ENCODE measurements at places on chromosomes 1 and 21. TPM values are rescaled to one million over a fixed set of nuclear protein-coding genes. Genes with fewer than 3 reads are reported as not detected.

- DNase-seq = no peak
These were observed 721.9 kb upstream of the ADAMTS5 start for GRCh38 chr21:27688773-27689172.

DNA sequence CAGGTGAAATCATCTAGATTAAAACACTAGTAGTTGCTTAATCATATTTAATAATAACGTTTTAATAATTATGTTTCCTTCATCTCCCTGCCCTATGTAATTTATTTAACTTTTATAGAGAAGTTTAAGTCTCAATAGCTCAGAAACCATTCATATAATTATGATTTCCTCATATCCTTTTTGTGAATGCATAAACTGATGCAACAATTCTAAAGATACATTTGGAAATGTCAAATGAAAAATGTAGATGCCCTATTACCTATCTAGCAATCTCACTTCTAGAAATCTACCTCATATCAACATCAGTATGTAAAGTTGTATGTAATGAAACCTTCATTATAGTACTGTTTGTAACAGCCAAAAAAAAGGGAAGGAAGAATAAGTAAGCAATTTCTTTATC is 10.5 kb downstream of the DRAM2 start:
- DNase-seq = no peak

DNA sequence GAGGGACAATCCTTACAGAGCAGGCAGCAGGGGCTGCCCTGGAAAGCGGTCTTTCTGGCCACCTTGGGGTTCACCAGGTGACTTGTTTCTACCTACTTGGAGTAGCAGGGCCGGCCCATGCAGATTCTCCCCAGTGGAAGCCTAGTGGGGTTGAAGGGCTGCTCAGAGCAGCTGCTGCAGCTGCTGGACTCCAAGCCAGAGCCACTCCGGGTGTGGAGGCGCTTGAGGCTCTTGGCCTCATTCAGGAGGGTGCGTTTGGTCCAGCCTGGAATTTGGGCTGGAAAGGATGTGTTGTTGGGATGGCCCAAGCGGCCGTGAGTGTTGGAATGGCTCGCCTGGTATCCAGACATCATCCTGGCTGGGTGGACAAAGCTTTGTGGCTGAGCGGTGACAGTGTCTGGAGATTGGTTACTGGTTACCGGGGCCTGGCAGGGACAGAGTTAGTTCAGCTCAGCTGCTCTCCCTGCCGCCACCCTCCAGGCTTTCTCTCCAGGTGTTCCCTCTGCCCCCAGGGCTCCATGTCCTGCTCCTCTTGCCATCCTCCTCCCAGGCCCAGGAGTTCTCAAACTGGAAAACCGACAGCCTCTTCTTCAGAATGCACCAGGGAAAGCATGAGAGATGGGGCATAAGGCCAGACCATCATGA is 14.2 kb upstream of the HSPG2 start:
- DNase-seq = no peak

DNA sequence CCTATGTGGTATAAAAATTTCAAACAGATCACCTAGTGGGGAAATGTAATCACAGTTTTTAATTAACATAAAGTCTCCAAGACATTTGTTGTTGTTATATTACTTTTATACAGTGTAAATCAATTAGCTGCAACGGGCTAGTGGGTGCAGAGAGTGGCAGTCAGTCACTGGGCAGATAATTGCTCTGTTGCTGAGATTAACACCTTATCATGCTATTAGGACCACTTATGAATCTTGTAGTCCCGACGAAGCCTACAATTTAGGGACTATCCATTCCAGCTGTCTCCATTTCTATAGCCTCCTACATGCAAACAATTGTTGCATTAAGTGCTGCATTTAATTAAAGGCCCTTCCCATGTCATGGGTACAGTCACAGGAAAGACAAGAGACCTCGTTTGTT is 158.9 kb upstream of the PROX1 start:
- no peak for DNase-seq

GRCh38 chr1:26811708-26812107 is 14.8 kb upstream of the ZDHHC18 start:
- DNase-seq = no peak

GRCh38 chr1:99675994-99676393 is 30.1 kb downstream of the PALMD start:
- no peak for DNase-seq

DNA sequence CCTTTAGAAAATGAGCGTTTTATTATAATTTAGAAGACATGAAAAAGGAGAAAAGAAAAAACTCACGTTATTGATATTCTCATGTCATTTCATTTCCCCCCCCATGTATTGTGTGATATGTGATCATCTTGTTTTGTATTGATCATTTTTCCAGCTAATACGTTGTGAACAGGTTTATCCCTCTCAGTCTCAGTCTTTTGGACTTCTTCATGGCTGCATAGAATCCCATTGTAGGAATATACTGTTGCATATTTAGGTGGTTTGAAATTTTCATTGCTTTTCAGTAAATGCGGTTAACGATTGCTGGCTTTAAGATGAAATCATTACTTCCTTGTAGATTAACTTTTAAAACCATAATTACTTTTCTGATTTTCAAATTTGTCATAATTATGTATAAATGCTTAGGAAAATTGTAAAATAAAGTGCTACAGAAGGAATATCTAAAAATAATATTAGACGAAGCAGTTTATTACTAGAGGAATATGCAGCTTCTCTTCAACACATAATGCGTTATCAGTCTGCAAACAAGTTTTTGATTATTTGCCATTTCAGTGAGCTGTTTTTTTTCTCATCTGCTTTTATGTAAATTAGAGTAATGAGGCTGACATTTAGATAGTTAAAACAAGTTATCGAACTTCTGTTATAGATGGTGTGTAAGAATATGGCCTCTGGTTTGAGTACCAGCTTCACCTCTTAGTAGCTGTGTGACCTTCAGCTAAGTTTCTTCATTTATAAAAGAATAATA is 1.8 kb downstream of the SON start:
- no peak for DNase-seq

GRCh38 chr1:231523816-231524215 is 4.7 kb upstream of the TSNAX start:
- DNase-seq = no peak

DNA sequence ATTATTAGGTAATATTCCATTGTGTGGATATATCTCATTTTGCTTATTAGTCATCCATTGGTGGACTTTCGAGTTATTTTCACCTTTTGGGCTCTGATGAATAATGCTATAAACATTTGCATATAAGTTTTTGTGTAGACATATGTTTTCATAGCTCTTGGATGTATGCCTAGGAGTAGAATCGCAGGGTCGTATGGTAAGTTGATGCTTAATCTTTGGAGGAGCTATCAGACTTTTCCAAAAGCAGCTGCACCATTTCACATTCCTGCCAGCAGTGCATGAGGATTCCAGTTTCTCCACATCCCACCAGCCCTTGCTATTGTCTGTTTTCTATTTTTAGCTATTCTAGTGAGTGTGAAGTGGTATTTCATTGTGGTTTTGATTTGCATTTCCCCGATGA is 120.3 kb upstream of the TMEM51 start:
- no peak for DNase-seq

NPHS2 gene
- polyA plus RNA-seq = not detected

ECM1 gene
- polyA plus RNA-seq = 20.5 TPM

CYP2J2 gene
- 0.06 TPM for polyA plus RNA-seq
